ENCODE measurements at places on chromosomes 3 and 15.

GRCh38 chr3:48879994-48880377 lies 18.7 kb downstream of the SLC25A20 start:
- DNase-seq, result no peak

- peak; percentile 28 for DNase-seq
Measured at GRCh38 chr3:126480206-126480605, 4.5 kb upstream of the ZXDC start.

DNA sequence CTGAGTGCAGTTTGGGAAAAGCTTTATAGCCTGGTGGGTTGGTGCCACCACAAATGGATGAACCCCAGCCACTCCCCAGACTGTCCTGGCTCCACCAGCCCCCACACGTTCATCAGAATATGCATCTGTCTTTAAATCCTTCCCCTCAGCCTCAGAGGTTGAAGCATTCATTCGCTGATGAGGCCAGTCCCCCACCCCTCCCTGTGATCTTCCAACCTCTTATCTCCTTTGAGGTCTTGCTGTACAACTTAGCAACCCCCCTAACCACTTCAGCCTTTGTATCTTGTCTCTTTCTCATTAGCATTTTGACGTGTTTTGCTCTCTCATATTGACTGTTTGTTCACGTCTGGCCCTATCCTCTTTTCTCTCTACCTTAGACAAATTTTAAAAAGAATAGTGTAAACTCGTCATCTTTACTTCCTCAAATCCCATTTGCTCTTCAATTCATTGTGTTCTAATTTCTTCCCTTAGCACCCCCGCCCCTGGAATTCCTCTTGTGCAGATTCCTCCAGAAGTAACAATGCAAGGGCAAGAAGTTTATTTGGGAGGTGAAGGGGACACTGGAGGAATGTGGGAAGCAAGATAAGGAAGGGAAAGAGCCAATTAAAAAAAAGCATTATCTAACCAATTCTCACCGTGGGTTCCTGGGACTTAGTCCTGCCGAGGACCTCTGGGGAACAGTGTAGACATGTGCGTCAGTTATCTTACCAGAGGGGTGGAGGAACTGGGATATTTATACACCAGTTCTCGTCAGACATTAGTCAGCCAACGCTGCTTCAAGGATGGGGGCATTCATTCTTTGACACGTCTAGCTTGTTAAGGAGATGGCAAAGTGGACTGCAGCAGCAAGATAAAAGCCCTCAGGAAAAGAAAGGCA lies 38.6 kb downstream of the MOBP start:
- no peak for DNase-seq

DNA sequence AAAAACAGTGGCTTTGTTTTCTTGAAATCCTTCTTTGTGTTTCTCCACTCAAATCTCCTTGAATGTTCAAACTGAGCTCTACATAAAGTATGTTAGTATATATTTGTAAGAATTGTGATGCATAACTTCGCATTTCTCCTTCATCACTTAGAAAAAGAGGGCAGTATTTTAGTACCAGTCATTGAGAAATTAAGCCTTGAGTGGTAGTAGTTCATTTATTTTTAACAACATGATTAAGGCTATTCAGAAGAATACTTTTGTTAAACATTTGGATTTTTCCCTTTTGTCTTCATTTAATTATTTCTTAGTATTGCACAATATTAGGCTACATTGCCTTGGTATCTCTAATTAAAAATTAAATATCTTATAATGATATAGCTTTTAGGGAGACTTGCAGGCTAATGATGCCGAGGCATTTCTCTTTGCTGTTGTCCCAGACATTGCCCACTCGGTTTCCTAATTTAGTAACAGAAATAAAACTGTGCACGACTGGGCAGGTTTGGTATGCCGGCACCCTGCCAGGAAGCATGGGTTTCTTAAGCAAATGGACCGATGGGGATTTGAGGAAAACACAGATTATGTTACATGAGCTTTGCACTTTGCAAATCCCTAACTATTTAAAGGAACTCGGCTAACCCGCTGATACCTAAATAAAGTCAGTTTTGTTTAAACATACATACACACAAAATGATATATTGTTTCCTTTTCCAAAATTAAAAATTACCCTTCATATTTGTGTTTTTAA lies 54.7 kb downstream of the LRRC28 start:
- DNase-seq, result no peak

GRCh38 chr3:149654188-149654601 lies 3.6 kb downstream of the WWTR1 start:
- no peak for DNase-seq

DNA sequence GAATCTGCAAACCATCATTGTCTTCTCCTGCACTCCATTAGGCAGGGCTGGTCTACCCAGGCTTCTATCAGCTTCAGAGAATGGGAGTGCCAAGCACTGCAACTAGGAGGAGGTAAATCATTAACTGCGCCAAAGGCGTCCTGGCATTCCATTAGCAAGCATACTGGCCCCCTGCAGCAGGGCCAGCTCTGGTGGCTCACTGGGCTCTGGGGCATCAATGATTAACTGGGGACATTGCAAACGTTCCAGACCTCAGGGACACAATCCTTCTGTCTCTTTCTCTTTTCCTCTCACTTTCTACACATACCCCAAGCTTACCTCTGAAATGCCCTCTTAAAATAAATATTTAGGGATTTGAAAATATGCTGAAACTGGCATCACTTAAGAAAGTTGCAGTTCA lies 129.0 kb downstream of the MYLK start:
- peak; percentile 95 for DNase-seq

DNA sequence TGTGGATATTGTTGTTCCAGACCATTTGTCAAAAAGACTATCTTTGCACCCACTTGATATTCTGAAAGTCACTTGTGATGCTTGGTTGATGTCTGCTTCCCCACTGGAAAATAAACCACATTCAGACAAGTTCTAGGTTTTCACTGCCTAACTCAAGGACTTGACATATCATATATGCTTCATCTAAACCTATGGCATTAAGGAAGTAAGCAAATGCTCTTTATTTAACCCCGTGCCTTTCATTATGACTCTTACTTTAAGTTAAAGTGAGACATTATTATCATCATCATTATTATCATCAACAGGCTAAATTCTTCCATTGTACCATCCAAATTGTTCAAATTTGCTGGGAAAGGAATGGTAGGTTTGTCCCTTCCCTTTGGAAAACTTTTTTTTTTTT lies 30.8 kb upstream of the C3orf80 start:
- DNase-seq, result no peak

- DNase-seq, result no peak
Measured at GRCh38 chr3:7188551-7188950, 327.6 kb downstream of the GRM7 start.

DNA sequence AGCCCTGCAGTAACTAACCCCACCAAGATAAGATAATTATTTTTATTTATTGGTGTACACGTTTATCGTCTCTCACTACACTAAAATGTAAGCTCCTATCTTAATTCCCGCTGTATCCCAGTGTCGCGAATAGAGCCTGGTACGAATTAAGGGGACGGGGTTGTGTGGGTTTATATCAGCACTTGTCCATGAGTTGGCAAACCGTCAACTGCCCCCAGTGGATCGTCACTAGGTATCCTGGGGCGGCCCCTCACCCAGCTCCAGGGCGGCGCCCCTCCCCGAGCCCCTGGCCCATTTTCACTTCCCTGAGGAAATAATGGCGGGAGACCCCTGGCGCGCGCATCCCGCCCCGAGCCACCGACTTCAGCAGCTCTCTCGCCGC lies 465 bp downstream of the RUVBL1 start:
- DNase-seq, result no peak

DNA sequence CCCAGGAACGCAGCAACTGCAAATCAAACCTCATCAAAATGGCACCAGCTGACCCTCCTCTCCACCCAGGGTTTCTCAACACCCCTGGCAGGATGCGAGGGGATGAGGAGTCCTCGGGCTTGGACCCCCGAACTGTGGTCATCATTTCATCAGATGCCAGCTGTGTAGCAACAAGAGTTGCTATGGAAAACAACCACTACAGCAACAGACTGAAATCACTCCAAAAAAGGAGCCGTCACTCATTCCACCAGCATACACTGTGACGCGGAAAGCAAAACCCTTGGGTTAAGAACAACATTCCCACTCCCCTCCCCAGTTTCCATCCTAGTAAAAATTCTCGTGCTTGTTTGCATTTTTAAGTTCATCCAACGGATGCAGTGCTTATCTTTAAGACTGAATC lies 40.1 kb downstream of the VGLL4 start:
- DNase-seq, result no peak

DNA sequence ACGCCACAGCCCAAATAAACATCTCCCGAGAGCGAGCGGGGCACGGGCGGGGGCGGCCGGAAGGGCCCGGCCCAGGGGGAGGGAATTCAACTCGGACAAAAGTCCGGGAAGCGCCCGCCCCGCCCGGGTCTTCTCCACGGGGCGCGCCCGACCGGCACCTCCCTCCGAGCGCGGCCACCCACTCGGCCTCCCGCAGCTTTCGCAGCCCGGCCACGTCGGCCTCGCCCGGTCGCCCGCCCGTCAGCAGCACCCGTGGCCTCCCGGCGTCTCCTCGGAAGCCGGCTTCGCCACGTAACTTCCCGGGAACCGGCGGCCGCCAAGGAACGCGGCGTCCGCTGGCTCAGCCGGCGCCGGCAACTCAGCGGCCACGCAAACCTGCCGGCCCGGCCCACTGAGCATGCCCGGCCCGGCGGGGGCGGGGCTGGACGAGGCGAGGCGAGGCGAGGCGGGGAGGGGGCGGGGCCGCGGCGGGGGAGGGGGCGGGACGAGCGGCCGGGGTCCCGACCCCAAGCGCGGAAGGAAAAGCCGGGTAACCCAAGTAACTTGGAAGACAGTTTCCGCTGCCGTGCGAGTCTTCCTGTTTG lies at the start of gene TJP1:
Gene TJP1 (minus strand): TSS at position 369 of the 584 bp plus-strand sequence. CDS start 440 bp downstream, outside the sequence.
- DNase-seq, result peak; percentile 82

DNA sequence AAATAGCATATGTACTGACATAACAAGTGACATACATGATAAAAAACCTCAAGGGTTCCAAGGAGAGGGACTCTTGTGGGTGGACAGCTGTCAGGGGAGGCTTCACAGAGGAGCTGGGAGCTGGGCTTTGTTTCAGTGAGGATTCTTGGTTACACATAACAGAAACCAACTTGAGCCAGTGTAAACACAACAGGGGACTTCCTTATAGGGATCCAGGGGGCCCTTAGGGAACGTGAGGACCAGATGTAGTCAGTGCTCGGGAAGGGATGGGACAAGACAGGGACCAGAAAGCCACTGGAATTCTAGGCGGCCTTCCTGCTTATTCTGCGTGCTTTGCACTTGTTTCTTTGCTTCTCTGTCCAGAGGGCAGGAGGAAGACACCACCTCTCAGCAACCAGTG lies 34.9 kb downstream of the SNAPC5 start:
- no peak for DNase-seq

- no peak for DNase-seq
Measured at GRCh38 chr3:197577366-197578074, 21.8 kb upstream of the BDH1 start.

DNA sequence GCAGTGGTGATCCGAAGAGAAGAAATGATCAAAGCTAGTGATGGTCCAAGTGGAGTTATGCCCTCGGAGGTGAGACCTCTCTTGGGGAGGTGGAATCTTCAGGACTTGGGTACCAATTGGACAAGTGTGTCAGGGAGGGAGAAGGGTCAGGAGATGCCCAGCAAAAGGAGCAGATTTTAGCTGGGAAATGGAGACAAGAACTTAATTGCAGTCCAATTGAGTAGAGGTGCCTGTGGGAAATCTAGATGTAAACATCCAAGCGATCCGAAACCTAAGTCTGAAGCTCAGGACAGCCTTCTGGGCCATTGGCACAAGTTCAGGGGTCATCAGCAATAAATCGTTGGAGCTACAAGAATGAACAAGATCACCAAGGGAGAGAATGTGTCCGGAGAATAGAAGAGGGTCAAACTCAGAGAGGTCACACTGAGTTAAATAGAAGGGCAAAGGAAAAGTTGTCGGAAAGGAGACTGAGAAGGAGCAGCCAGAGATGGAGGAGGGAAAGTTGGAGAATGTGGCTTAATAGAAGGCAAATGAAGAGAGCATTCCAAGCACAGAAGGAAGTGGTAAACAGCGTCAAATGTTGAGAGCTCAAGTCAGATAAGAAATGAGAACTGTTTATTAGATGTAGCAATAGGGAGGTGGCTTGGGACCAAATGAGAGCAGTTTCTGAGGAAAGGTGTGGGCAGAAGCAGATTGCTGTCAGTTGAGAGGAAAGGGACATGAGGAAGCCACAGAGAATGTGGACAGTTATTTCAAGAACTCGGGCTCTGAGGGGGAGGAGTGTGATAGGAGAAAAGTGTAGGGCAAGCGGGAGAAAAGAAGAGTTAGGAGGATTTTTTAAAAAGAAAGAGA lies 64.2 kb upstream of the FNDC3B start:
- DNase-seq, result no peak

DNA sequence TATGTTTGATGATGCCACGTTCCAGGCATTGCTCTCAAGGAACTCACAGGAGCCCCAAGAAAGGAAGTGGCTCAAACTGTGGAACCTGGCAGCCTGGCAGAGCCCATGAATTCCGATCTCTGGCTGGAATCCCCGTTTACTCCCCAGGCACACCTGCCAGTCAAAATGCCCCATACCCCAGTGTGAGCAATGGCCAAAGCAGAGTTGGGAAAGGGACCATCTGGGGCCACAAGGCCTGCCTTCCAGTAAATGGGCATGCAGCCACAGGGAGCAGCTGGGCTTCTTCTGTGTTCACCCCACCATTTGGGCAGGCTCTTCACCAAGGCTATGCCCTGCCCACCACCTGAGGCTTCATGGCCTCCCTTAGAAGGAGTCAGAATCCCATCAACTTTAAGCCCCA lies 257.0 kb upstream of the GOLGA6L4 start:
- no peak for DNase-seq

- no peak for DNase-seq
Measured at GRCh38 chr15:87910301-87910700, 346.2 kb downstream of the NTRK3 start.

DNA sequence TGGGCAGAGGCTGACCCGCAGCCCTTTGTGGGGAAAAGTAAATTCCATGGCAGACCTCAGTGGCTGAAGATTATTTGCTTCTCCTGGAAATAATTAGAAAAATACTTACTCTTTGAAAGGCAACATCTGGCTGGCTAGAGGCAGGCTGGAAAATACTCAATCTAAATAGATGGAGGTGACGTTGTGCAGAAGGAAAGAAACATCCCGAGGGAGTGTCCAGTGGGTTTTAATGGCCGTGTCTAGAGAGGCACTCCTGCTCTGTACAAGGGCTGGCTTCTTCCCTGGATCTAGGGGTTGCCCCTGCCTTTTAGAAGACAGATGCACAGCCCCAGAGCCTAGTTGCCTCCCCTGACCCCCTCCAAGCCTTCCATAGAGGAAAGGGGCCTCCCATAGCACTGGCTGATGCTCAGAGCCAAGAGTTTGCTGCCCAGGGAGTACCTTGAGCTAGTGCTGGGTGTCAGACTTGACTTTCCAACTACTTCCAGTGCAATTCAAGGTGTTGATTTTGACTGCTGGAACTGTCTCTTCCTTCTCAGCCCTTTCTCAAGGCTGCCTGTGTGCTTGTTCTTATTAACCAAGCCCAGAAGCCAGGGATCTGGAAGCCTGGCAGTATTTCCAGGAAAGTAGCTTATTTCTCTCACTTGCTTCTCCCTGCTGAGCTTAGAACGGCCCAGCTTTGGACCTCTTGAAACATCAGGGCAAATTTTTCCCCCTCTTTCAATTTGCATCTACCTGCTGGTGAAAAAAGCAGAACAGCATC lies 27.4 kb downstream of the CGNL1 start:
- DNase-seq, result no peak

Measured in Caco-2 (cell line).